Nucleus accumbens (tissue), 56 donors: ENCODE measurements at places on chromosomes 2 and 18.

GRCh38 chr2:50126845-50127244 lies 905.1 kb downstream of the NRXN1 start:
- DNase-seq, result no peak

DNA sequence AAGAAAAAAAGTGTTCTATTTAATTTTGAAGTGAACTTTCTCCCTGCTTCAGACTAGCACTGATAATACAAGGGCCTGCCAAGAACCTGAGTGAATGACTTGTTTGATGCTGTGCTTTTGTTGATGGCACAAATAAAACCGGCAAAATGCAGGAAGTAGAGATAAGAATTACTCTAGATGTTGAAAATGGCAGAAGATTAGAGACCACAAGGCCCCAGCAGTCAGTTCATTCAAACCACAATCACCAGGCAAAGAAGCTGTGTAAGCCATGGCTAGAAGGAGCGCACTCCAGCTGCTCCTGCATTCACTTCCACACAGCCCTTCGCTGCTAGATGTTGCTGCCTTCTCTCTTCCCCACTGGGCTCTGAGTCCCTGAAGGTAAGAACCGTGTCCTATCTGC lies 297.1 kb downstream of the AGPS start:
- no peak for DNase-seq

GRCh38 chr2:3777966-3778365 lies 74.6 kb downstream of the DCDC2C start:
- no peak for DNase-seq

DNA sequence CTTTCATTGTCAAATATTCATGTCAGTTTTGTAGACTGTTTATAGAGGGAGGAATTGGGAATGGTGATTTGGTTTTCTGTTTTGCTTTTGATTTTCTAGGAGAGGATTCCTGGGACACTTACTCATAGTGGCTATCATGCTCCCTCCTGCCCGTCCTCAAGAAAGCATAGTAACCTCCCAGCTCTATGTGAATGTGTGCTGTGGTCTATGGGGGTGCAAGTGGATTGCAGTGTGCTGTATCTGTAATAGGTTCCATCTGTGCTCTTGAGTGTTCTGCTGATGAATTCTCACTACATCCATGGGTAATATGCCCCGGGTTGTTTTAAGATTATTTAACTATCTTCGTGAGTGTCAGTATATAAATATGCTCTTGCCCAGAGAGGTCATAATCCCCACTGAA lies 811.3 kb downstream of the CNTNAP5 start:
- DNase-seq, result no peak

DNA sequence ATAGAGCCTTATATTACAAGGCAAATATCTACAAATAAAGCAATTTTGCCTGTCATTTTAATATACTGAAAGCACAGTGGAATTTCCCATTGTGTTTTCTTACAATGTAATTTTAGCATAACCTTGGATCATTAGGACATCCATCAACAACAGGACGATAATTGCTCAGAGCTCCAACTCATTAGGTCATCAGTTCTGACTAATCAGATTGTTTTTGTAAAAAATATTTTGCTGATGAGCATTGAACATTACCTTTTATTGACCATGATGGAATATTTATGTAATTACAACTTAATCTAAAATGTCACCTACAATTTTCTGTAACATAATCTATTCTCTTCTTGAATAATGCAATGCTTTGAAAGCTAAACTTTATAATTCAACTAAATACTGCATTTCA lies 215.3 kb upstream of the DSEL start:
- DNase-seq, result no peak

- DNase-seq, result no peak
These were observed 8.7 kb downstream of the CAPN13 start for GRCh38 chr2:30798536-30798991.

GRCh38 chr2:71000780-71001591 lies 6.3 kb upstream of the TEX261 start:
- DNase-seq, result peak; percentile 57

DNA sequence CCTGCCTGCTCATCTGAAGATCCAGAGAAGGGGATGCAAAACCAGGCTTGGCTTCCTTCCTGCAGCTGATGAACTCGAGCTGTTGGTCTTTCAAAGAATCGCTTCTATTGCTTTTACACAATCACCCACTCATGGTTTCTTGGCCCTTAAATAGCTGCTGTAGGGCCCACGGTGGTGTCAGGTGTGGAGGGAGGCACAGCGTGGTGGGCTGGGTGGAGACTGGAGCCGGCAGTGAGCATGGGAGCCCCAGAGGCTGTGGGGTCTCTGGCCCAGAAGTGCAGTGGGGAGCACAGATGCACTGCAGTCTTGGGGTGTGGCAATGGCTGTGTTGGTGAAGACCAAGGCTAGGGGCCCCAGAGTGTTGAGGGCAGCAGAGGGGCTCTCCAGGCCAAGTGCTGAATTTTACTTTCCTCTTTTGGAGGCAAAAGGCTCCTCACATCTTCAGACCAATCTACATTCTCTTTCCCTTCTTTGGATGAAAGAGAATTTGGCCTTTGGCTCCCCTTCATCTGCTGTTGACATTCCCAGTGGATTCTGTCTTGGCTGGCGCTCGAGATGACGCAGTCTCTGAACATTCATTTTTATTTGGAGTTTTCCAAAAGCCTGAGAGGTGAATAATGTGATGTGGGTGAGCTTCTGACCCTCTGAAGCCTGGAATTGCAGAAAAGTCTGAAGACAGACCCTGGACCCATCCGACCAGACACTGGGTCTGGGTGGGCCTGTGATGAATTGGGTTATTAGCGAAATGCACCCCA lies 70.1 kb upstream of the ASB18 start:
- DNase-seq, result no peak

GRCh38 chr2:71894261-71894660 lies 253.4 kb downstream of the CYP26B1 start:
- no peak for DNase-seq

DNA sequence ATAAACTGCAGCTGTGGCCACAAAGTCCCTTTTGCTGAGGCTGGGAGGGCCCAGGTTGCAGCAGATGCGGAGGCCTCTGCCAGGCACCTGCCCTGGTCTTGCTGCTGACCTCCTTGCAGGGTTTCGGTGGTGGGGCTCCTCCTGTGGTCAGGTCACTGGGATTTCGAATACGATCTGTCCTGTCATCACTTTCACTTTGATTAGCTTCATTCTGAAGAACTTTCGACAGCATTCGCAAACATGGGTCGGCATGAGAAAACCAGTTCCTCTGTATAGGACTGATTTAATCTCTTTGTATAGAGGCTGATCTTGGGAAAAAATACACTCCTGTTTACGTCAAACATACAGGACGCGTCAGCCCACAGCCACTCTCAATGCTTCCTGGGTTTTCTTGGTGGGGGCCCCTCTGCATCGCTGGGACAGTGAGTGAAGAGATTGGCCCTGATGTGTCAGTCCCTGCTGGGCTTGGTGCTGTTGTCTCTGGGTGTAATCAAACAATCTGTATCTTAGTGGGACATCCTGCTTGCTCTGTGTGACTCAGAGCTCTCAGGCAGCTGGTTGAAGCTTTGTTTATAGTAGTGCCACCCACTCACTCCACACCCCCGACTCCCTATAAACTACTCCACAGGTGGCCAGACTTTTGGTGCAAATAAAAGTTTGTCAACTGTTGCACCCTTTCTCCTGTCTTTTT lies 209.4 kb upstream of the CXCR4 start:
- DNase-seq, result no peak

- DNase-seq, result no peak
These were observed 89.4 kb upstream of the MAP2 start for GRCh38 chr2:209334188-209335017.

DNA sequence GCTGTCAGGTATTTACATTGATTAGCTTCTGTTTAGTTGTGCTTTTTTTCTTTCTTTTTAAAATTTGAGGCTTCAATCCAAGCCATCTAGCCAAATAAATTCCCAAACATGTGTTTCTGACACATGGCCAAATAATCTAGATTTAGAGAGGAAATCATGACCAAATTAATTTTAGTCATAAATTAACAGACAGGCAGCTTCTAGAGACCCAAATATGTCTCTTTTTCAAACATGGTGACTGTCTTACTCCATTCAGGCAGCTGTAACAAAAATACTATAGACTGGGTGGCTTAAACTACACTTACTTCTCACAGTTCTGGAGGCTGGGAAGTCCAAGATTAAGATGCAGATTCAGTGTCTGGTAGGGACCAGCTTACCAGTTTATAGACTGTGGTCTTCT lies 23.2 kb upstream of the NAB1 start:
- DNase-seq, result no peak

- no peak for DNase-seq
These were observed 123.3 kb downstream of the RNF144A start for GRCh38 chr2:7040547-7040946.

GRCh38 chr2:229601396-229601795 lies 113.0 kb downstream of the DNER start:
- DNase-seq, result no peak

GRCh38 chr2:174844295-174844708 lies 80.0 kb upstream of the CHRNA1 start:
- no peak for DNase-seq

- DNase-seq, result no peak
These were observed 540 bp upstream of the RAB10 start for GRCh38 chr2:26033270-26033817.

DNA sequence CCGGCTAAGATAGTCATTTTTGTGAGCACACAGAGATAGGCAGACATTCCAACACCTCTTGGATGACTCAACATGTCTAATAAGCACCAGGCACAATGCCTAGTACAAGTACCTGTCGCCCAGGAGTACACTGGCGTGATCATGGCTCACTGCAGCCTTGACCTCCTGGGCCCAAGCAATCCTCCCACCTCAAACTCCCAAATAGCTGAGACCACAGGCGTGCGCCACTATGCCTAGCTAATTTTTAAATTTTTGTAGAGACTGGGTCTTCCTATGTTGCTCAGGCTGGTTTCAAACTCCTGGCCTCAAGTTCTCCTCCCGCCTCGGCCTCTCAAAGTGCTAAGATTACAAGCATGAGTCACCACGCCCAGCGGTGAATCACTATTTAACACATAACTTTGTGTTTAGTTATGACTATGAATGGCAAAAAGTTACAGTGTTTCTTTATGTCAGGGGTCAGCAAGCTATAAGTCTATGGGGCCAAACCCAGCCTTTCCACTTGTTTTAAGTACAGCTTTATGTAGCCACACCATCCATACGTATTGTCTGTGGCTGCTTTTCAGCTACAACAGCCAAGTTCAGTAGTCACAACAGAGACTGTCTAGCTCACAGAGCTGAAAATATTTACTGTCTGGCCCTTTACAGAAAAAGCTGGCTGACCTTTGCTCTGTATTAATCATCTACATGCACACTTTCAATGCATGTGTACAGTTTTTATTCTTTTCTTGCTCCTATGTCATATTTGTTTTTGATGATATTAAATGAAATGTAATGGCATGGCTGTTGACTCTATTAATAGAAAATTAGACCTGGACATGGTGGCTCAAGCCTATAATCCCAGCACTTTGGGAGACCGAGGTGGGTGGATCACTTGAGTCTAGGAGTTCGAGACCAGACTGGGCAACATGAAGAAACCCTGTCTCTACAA lies 18.7 kb downstream of the ORC2 start:
- no peak for DNase-seq

- no peak for DNase-seq
These were observed 153.6 kb downstream of the UPP2 start for GRCh38 chr2:158255257-158255656.

GRCh38 chr18:22193466-22193865 lies 24.1 kb downstream of the GATA6 start:
- no peak for DNase-seq

DNA sequence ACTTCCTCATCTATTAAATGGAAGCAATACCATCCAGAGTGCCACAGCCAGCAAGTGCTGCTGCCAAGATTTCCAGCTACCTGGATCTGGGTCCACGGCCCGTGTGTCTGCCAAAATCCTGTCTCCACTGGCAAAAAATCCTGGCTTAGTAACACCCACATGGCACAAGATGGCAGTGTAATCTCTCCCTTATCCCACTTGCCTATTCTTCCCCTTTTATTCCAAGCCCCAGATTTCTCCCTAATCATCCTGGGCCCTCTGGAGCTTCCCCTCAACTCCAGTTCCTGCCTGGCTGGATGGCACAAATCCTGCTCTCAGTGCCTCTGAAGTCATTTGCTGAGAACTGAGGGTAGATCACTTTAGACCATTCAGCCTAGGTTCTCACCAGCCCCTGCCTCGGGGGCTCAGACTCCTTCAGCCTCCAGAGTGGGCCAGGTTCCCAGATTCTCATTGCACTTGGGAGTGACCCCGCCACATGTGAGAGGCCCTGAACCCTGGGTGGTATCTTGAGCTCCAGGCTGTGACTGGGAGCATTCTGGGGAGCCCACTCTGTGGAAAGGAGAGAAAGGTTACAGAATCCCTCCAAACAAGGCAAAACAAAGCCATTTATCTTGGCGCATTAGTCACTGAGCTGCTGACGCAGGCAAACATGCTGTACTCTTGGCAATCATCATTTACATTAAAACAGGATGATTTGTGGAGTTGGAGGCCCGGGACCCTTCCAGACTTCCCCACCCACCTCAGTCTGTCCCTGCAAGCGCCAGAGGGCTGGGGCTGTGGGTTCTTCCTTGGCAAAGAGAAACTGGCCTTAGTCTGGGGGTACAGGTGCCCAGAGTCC lies 325.8 kb downstream of the DYSF start:
- DNase-seq, result no peak

DNA sequence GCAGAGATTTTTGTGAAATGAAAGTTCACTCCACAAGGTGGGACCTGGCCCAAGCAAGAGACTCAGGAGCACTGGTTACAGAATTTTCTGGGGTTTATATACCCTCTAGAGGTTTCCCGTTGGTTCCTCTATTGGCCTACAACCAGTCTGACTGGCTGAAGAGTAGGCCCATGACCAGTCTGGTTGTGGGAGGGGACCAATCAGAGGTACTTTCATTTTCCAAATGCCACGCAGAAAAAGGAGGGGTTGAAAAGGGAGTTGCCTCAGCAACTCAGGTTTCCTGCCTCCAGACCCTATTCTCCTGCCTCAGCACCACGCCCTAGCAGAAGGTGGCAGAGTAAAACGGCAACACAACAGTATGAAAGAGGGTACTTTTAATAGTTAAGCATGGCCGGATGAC lies 98.4 kb downstream of the COLEC12 start:
- DNase-seq, result no peak

DNA sequence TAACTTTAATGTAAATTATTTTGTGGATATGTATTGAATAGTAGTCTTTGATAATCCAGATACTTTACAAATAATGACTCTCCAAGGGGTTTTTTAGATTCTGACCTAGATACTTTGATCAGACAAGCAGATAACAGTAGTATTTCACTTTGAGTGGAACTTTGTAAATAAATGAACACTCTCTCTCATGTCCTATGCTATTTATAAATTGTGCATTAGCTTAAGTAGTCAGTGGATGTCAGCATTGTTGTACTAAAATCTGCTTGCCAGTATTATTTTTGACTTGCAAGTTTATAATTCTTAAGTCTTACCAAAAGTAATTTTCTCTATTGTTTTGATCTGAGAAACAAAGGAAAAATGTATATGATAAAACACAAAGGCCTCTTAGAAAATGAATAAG lies 1113.1 kb upstream of the NRXN1 start:
- DNase-seq, result no peak

- DNase-seq, result no peak
These were observed 9.2 kb downstream of the INHA start for GRCh38 chr2:219581346-219581745.

DNA sequence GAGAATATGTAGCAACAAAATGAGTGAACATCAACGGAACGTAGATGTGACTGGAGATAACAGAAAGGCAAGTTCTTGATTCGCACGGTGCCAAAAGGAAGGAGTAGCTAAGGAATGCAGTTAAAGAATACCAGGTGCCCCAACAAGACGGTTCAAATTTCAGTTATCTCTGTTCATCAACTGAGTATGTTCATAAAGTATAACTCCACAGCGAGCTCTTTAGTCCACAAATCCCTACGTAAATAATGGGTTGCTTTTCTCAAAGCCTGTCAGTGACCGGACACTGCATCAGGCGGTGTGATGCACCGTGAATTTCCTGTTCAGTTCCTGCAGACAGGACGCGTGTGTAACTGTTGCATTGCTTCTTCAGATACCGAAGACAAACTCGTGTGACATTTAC lies 91.8 kb downstream of the NOL10 start:
- DNase-seq, result no peak
